ENCODE measurements at places on chromosomes 5 and 9. TPM values are rescaled to one million over a fixed set of nuclear protein-coding genes. Genes with fewer than 3 reads are reported as not detected.

FOXD4L3 gene
- not detected for total RNA-seq

PGM5 gene
- 206 TPM for total RNA-seq

SH2D3C gene
- 11.6 TPM for total RNA-seq

DNA sequence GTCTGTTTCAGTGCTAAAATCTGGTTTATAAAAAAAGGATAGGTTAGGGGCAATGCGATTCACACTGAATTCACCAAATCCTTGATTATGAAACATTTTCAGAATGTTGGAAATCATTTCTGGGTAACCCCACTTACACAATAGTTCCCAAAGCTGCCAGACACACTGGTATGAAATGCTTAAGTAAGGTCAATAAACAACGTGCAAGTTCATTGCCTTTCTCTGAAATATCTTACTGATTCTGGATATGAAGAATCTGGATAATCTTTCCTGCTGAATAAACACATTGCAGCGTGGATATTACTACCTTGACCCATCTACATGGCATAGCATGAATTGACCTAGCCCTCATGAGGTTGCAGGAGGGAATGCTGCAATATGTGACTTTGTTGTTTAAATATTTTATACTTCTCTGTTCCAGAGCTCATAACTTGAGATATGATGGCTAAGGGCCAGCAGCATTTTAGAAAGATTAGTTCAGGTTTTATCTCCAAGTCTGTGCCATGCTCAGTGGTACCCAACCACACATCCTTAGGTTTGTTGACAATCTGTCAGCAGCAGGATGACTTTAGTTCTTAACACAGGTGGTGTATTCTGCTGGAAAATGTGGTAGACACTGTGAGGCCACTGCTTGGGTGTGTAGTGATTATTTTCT lies 121.0 kb downstream of the NREP start:
- DNase-seq: no peak

DNA sequence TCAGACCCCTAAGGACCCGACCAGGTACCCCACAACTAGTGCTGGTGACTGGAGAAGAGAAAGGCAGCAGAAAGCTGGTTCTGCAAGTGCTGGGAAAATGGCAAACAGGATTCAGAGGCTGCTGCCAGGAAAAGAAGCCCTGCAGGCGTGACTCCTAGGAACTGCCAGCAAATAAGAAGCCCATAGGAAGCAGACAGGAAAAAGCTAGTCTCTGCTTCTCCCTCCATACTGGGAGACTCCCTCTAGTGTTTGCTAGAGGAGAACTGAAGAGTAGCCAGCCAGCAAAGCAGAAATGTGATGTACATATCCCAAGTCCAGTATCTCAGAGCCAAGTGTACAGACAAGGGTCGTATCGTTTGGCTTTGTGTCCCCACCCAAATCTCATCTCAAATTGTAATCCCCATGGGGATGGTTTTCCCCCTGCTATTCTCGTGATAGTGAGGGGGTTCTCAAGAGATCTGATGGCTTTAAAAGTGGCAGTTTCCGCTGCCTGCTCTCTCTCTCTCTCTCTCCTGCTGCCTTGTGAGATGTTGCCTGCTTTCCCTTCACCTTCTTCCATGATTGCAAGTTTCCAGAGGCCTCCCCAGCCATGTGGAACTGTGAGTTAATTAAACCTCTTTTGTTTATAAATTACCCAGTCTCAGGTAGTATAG lies 38.1 kb upstream of the TUSC1 start:
- DNase-seq: no peak

- DNase-seq: no peak
Observed at GRCh38 chr5:94793816-94794198, 175.3 kb downstream of the SLF1 start.

DNA sequence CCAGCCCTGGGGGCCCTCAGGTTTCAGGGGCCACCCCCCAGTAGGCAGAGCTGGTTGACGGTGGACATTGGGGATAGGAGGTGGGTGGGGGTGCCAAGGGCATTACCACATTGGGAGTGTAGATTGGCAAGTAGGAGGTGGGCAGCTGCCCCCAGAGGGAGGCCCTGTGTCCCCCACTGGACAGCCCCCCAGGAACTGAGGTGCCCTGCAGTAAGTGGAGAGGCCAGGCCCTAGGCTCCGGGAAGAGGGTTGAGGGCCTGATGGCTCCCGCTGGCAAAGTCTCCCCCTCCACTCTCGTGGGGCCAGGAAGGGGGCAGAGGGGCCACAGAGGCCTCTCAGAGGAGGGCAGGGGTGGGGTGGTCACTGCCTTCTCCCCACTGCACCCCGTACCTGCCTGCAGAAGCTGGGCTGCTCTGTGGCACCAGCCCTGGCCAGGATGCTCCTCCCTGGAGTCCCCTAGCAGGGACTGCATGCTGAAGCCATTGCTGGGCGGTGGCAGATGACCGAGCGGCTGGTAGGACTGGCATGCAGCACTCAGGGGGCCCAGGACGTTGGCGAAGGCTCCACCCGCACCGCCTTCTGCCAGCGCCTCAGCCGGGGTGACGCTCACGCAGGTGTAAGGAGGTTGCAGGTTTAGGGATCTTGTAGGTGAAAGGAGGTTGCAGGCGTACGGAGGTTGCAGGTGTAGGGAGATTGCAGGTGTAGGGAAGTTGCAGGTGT lies 89.6 kb upstream of the CACNA1B start:
- no peak for DNase-seq

DNA sequence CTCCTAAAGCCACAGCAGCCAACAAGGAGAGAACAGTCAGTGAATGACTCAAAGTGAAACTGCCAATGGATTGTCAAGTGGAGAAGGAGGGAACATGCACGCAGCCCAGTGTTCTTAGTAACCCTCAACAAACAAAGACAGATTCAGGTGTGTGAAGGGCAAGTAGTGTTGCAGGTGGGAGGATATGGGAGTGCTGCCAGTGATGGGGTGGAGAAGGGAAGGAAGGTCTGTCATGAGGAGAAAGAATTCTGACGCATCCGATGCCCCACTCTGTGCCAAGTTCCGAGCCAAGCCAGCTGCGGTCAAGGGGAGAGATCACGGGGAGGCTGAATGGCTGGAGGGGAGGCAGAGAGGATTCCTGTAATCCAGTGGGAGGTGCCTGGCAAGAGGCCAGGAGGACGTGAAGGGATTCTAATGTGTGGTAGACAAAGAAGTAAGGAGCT lies 56.5 kb downstream of the CAST start:
- DNase-seq: no peak

Measured in urinary bladder (tissue), 4 donors.